Smooth muscle cell of the umbilical artery (primary cell): ENCODE measurements at places on chromosomes 16 and 17. TPM values are rescaled to one million over a fixed set of nuclear protein-coding genes. Genes with fewer than 3 reads are reported as not detected.

The MPDU1 gene
- 66.1 and 69.8 TPM in 2 replicates for total RNA-seq

The CLEC10A gene
- total RNA-seq, result not detected in 2 replicates

The PRRT2 gene
- total RNA-seq, result 1.2 and 4.4 TPM in 2 replicates

The NUPR1 gene
- total RNA-seq, result 4.5 and 5.4 TPM in 2 replicates
